ENCODE measurements at places on chromosomes 3 and 15.

- DNase-seq = no peak
Measured at GRCh38 chr3:72977060-72977808, 19.4 kb upstream of the PPP4R2 start.

GRCh38 chr3:188400494-188401243, 246.7 kb downstream of the LPP start:
- DNase-seq = no peak

GRCh38 chr3:166810741-166811445, 569.2 kb downstream of the ZBBX start:
- DNase-seq = no peak

DNA sequence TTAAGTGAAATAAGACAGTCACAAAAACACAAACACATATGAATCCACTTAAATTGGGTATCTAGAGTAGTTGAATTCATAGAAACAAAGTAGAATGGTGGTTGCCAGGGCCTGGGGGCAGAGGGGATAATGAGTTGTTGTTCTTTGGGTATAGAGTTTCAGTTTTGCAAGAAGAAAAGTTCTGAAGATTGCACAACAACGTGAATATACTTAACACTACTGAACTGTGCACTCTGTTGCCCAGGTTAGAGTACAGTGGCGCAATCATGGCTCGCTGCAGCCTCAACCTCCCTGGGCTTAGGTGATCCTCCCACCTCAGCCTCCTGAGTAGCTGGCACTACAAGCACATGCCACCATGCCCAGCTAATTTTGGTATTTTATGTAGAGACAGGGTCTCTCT, 14.9 kb downstream of the GRAMD2A start:
- no peak for DNase-seq

DNA sequence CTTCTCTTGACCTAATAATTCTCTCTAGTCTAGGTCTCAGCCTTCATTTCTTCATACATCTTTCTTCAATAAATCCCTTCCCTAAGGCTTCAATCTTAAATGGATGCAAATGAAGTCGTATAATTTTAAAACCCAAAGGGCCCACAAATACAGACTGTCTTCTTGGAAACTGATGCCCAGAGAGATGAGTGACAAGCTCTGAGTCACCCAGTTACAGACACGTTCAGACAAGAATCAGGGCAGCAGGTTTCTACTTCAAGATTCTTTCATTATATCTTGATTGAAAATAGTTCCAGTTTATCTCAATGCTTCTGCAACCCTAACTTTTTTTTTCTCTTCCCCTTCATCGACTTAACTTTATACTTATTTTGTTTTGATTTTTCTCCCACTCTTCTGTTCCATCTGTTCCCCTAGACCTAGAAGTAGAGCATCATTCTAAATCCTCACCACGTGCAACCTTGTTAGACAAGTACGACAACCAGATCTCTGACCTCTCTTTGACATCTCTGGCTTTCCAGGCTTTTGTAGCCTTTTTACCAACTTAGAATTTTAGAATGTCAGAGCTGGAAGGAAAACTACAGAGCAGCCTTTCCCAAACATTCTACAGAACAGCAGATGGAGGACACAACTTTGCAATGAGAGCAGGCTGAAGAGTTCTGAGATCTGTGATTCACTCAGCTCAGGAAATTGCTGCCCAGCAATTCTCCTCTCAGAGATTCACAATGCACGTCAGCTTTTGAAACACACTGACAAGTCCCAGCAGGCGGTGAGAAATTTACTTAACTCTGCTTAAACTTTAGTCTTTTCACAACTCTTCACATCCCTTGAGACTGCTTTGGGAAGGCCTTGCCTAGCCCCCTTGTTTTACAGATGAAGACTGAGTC, 25.3 kb downstream of the NCEH1 start:
- DNase-seq = no peak

GRCh38 chr15:48866141-48866563, 11.8 kb upstream of the EID1 start:
- no peak for DNase-seq

DNA sequence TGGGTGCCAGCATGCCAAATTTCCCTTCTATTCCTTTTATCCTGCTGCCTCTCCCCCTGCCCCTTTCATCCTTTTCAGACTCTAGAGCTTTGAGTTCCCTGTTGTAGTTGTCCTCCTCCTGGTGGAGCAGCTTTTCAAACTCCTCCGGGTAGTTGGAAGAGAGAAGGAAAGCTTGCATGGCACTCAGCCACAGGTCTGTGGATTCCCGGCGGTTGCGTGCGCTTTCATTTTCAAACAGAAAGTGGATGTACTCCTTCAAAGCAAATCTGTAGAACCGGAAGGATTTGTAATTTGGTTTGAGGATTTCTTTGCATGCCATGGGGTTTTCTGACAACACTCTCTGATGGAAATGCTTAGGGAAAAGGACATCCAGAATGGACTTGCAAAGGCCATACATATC, 68.1 kb upstream of the DCLK3 start:
- DNase-seq = no peak

- DNase-seq = no peak
Measured at GRCh38 chr3:127625821-127626220, 3.2 kb upstream of the PODXL2 start.

- no peak for DNase-seq
Measured at GRCh38 chr3:129592381-129593131, 13.9 kb downstream of the PLXND1 start.

- DNase-seq = no peak
Measured at GRCh38 chr15:63015618-63016017, 26.9 kb upstream of the TPM1 start.

GRCh38 chr15:74525945-74526344, 15.1 kb upstream of the ARID3B start:
- DNase-seq = no peak
